ENCODE measurements at places on chromosomes 3 and 15. TPM values are rescaled to one million over a fixed set of nuclear protein-coding genes. Genes with fewer than 3 reads are reported as not detected.

DNA sequence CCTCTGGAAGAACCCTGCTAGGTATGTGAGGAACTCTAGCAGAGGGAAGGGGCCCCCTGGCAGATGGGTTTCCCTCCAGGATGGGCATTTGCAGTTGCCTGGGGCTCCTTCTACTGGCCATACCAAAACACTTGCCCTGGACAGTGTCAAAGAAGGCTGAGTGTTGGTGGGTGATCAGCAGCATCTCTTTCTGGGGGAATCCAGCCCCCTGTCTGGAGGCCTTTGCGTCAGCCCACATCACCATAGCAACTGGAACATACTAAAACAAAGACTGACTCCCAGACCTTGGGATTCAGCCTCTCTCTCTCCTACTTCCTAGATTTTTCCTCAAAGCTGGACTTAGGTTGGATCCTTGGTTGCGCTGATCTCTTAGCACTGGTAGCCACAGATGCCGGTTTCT lies 8.1 kb downstream of the CEMIP start:
- no peak for DNase-seq

DNA sequence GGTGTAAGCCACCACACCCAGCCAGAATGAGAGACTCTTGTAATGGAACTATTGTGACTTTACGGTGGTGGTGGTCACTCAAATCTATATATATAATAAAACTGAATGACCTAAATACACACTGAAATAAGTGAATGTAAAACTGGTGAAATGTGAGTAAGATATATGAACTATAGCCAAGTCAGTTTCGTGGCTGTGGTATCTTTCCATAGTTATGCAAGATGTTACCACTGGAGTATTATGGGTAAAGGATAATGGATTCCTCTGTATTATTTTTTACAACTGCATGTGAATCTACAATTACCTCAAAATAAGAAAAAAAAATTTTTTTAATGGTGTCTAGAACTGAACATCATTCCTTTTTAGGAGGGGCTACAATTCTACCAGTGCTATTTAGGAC lies 21.9 kb downstream of the PIK3CB start:
- no peak for DNase-seq

Gene CEP19
- total RNA-seq, result 5.6 TPM

Gene PLA2G4D
- total RNA-seq, result not detected

Gene SLC24A5
- under 0.01 TPM for total RNA-seq

Gene TMIE
- not detected for total RNA-seq

DNA sequence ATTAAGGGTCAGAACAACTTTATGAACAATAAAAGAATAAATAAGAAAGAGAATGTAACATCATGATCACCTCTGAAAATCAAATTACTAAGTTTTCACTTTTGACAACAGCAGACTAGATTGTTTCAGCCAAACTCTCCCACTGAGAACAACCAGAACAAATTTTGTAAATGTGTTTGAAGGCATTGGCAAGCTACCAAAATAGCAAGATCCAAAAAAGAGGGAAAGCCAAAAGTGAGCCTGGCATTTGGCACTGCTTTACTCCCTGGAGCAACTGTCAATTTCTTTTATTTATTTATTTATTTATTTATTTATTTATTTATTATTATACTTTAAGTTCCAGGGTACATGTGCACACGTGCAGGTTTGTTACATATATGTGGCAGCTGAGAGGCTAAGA lies 67.2 kb downstream of the CFAP44 start:
- DNase-seq, result no peak

GRCh38 chr3:69294014-69294766 lies 91.7 kb downstream of the FRMD4B start:
- DNase-seq, result no peak

DNA sequence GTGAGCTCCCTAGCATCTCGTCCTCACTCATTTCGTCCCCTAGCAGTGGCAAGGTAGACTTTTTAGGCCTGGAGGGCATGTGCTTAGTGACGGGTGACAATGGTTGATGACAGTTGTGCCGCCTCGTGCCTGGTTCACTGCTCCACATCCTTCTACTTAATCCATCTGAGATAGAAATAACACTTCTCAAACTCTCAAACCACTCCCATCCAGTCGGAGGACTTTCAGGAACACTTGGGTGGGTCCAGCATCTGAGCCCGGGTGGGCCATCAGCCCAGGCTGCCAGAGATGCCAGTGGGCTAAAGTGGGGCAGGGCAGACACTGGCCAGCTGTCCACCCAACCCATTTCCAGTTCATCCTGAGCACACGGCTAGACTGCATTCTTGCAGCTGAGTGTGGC lies 79.7 kb upstream of the SMAD3 start:
- no peak for DNase-seq

Gene CLDND1
- total RNA-seq, result 141 TPM

GRCh38 chr3:175199961-175200360 lies 340.8 kb downstream of the NAALADL2 start:
- DNase-seq, result no peak

- DNase-seq, result no peak
These were observed 557.0 kb upstream of the SGO1 start for GRCh38 chr3:20742903-20743552.

DNA sequence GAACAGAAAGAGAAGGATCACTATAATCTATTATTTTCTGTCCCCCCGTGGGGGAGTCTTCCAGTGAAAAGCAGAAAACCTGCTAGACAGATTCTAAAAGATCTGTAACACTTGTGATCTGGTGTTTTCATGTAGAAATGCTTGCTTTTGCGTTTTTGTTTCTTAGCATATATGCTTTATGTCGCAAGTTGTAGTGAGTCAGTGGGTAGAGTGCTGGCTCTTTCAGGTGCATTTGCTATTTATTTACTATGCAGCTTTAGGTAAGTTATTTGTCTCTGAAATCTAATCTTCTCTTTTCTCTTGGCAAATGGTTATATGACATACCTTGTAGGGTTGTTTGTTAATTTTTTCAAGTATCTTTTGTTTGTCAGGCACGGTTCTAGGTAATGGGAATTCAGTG lies 9.4 kb downstream of the AKAP13 start:
- DNase-seq, result no peak

GRCh38 chr15:71112429-71112828 lies 2.8 kb upstream of the THSD4 start:
- no peak for DNase-seq

- peak; percentile 97 for DNase-seq
These were observed 18.1 kb downstream of the GBE1 start for GRCh38 chr3:81743096-81744025.

GRCh38 chr3:141529717-141530414 lies 43.0 kb downstream of the RASA2 start:
- DNase-seq, result peak; percentile 49

- no peak for DNase-seq
These were observed 38.9 kb downstream of the ZNF710 start for GRCh38 chr15:90039996-90040395.

GRCh38 chr3:71066849-71067261 lies 516.7 kb downstream of the FOXP1 start:
- peak; percentile 53 for DNase-seq

Gene COX5A
- total RNA-seq, result 55.0 TPM

- no peak for DNase-seq
These were observed 1.3 kb downstream of the CAV3 start for GRCh38 chr3:8734908-8735307.

Gene COX17
- total RNA-seq, result 16.8 TPM

- peak; percentile 63 for DNase-seq
These were observed 10.5 kb upstream of the BUB1B start for GRCh38 chr15:40150163-40150925.

Gene C3orf85
- not detected for total RNA-seq

- no peak for DNase-seq
These were observed 657.3 kb downstream of the VGLL3 start for GRCh38 chr3:86333636-86334035.

DNA sequence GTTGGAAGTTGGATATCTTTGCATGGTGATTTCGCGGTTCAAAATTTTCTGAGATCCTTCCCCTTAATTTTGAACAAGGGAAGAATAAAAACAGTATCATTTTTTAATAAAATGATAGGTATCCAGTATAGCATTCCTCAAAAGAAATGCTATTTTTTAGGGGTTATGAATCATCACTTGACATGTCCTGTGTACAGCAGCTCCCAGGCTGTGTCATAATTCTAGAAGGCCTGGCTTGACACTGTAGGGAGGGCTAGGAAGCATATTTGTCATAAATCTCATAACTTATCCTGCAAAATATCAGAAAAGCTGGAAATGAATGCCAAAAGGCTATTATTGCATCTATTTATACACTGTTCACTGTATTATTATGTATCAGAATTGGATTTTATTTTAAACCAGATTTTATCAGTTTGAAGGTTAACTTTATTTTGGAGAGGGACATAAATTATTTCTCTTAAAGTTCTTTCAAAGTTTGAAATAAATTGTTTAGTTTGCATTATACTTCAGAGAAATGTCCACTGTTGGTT lies 539.1 kb upstream of the ROBO2 start:
- no peak for DNase-seq
